Central memory CD4-positive, alpha-beta T cell (primary cell): ENCODE measurements at places on chromosomes 2 and 18.
A peak's percentile ranks its signal among the peaks of the same experiment; 100 is the strongest.

- no peak for DNase-seq
Observed at GRCh38 chr2:11482473-11483035, 16.6 kb upstream of the E2F6 start.

- DNase-seq, result no peak
Observed at GRCh38 chr2:54712516-54712915, 10.9 kb upstream of the EML6 start.

GRCh38 chr2:25489631-25490030, 147.9 kb upstream of the DNMT3A start:
- no peak for DNase-seq

DNA sequence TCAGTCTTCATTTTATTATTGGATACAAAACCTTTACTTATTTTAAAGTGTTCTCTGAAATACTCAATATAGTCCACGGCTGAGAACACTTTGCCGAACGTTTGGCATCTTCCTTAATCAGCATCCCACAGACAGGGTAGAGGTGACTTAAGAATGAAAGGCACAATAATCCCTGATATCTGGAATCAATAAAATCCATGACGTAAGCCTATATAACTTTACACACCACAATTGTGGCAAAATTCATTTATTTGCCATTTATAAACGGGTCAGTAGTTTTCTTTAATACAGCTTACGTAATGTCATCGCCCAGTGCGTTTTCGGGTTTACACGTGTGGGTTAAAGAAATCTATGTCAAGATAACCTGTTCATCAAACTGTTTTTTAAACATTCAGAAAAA, 1.3 kb downstream of the MGAT4A start:
- no peak for DNase-seq

GRCh38 chr2:235820571-235820970, 326.7 kb downstream of the AGAP1 start:
- no peak for DNase-seq

DNA sequence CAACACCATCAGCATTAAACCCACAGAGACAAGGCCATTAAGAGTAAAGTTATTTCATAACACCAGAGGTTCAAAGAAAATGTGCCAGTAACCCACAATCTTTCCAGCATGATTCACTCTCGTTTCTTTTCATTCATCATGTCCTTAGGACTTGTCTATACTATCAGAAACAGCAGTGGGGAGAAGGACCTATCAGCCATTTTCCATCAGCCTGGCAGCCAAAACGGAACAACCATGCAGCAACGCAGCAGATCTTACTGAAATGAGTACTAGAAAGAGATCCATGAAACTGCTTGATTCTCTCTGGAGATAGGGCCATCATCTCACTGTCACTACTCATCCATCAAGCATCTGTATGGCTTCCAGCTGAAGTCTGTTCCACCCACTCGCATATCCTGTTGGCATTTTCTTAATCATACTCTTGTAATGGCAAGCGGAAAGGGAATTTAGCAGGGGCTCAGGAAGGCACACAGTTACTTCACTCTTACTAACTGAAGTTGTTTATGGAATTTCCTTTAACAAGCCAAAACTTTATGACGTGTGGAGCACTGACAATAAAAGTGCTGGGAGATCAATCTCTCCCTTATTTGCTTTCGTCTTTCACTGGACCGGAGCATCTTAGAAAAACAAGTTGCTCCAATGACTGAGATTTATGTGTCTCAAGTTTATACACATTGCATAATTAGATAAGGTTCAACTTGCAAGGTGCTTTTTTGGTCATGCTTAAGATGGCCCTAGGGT, 69.7 kb downstream of the EPHA4 start:
- DNase-seq, result no peak

DNA sequence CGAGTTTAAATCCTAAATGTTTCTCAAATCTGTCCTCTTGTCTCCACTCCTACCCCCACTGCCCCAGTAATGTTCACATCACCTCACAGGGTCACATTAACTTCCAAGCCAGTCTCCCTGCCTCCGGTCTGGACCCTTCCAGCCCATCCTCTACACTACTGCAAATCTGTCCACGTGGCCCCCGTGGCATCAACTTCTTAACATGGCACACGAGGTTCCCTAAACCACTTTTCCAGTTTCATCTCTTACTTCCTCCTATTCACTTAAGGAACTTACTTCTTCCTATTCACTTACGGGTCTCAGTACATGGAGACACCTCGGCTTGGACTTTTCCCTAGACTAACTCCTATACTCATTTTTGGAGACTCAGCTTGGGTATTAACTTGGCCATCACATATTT, 27.0 kb downstream of the MRPL33 start:
- DNase-seq, result no peak

GRCh38 chr2:75099521-75099922, 99.8 kb downstream of the TACR1 start:
- DNase-seq, result no peak

GRCh38 chr18:24262087-24262486, 123.2 kb downstream of the CABYR start:
- no peak for DNase-seq

- DNase-seq, result no peak
Observed at GRCh38 chr18:47593744-47594472, 336.6 kb downstream of the SMAD2 start.

GRCh38 chr18:3914833-3915610, 465.1 kb downstream of the TGIF1 start:
- no peak for DNase-seq

DNA sequence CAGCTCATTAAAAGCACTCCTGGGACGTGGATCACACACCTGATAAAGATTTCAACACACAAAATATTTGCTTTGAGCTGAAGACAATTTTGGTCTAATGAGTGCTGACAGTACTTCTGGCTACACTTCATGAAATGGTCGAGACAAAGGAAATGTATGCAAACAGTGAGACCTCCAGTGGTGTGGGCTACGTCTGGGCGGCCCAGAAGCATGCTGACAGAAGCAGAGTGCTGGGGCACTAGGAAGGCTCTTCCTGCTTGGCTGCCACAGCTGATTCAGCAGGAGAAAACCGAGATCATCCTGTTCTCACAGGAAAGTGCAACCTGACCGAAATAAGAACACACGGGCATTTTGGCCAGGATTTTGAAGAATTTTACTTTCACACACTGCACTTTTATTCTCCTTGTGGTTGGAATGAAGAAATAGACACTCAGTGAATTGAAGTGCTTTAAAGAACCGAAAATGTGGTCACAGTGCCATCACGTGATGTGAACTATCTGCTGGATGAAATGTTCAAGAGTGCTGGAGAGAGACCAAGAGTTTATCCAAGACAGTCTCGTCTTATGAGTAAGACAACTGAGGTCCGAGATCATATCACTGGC, 149.5 kb downstream of the CCBE1 start:
- no peak for DNase-seq

DNA sequence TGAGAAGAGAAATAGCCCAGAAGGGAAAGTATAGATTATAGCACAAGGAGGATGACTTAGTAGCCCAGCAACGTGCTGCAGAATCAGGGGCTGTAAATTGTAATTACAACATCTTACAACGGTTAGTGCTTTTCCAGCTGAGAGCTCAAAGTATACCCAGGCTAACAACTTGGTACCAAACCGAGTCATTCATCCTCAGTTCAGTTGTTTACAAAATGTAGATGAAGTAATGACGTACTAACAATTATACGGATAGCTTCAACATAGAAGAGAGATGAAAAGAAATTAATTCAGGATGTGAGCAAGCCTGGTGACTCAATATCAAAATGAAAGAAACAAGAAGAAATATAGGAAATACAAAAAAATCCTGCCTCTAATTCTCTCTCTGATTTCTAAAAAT, 99.2 kb downstream of the DYNAP start:
- DNase-seq, result no peak

- no peak for DNase-seq
Observed at GRCh38 chr2:7704296-7704865, 787.2 kb downstream of the RNF144A start.

DNA sequence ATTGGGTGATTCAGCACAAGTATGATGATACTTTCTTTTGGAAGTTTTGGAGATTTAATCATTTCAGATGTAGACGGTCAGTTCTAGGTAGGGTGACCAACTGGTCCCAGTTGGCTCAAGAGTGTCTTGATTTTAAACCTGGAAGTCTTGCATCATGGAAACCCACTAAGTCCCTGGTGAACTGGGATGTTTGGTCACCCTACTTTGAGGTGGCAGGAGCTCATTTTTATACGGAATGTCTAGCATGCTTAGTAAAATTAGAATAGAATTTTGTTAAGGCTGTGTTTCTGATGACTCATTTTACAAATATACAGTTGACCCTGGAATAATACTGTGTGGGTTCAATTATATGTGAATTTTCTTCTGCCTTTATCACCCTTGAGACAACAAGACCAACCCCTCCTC, 61.5 kb upstream of the DOCK10 start:
- DNase-seq, result no peak

- DNase-seq, result no peak
Observed at GRCh38 chr2:7819316-7819715, 862.5 kb upstream of the ID2 start.

DNA sequence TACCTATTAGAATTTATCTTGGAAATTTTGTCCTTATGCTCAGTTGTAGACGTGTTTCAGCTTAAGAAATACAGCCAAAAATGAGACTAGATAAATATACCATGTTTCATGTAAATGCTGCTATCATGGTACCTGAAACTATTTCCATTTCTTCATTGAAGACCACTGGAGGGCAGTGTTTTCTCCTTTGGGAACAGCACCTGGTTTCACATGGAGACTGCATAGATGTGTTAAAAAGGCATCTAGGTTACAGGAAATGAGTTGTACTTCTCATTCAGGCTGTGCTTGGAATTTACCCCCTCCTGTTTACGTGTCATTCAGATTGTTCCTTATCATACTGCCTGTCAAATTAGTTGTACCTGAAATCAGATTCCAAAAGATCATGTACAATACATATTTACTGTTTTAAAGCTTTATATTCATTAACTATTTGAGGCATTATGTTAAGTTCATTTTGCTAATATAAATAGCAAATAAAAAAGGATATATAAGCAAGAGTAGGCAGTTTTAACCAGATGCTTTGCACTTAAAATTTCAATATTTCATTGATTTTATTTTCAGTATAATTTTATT, 57.3 kb upstream of the PSMD14 start:
- DNase-seq, result peak; percentile 24

GRCh38 chr18:22974001-22974400, 40.9 kb downstream of the RBBP8 start:
- no peak for DNase-seq

DNA sequence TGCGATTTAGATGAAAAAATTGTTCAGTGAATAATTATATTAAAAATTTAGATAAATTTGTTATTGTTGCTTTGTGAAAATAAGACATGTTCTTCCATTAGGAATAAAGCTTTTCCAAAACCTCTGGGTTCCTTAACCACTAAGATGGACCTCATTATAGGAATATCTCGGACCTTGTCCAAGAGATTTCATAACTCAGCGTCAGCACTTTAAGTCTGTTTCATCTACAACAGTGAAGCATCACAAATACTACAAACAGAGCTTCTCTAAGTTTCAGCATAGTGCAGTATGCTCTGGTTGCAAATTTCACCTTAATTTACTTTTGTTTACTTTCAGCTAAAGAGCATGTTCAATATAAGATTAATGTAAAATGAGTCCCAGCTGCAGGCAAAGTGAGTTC, 150.3 kb downstream of the UBE2E3 start:
- DNase-seq, result no peak

GRCh38 chr18:2692508-2692907, 37.0 kb downstream of the SMCHD1 start:
- no peak for DNase-seq

GRCh38 chr2:218184331-218184730, 17.6 kb upstream of the CXCR1 start:
- no peak for DNase-seq

DNA sequence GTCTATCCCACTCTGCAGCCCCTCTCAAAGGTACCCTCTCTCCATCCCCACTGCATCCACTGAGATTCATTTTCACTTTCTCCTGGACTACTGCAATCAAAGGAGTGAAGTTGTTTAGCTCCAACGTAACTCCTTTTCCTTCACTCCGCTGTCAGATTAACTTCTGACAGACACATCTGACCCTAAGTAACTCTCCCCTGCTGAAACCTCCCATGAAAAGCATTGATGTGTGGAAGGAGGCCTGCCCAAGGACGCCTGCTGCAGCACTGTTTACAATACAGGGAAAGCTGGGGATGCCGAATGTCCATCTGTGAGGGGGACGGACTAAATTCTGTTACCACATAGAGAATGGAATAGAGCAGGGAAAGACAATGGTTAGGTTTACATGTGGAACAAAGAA, 114.8 kb downstream of the TMEM163 start:
- DNase-seq, result no peak
